ENCODE measurements at places on chromosomes 3 and 15. TPM values are rescaled to one million over a fixed set of nuclear protein-coding genes. Genes with fewer than 3 reads are reported as not detected.
A peak's percentile ranks its signal among the peaks of the same experiment; 100 is the strongest.

SATB1 gene
- 55.5 TPM for total RNA-seq

SCAANT1 gene
- total RNA-seq: not detected

DNA sequence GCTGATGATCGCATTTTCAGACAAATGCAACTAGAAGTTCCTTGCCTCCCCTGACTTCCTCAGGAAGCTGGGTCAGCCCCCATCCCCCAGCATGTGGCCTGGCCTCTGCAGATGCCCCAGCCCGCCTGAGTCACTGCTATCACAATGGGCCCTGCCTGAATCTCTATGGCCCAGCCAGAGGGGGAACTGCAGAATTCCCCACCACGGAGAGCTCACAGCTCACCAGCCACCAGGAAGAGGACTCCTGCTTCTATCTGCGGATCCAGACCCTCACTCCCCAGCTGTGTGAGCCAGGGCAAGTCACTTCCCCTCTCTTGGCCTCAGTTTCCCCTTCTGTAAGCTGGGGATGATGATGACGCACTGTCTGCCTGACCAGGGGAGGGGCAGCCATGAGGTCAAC, 6.9 kb downstream of the PLXND1 start:
- H3K27me3 ChIP-seq: no peaks in the 10 kb centered on the region
- H3K36me3 ChIP-seq: no peaks in the 10 kb centered on the region
- peaks cover 22% of the 10 kb centered on the region for H3K4me1 ChIP-seq
- peak overlapping the region; percentile 5 for H3K4me3 ChIP-seq
- no peak for DNase-seq

- no peaks in the 10 kb centered on the region for H3K36me3 ChIP-seq
- no peak overlapping the region for H3K27ac ChIP-seq
- no peaks in the 10 kb centered on the region for H3K4me1 ChIP-seq
- no peak overlapping the region for H3K4me3 ChIP-seq
- no peak for DNase-seq
Observed at GRCh38 chr3:118842147-118842863, 192.3 kb downstream of the IGSF11 start.

GRCh38 chr3:107242579-107242978, 134.7 kb upstream of the CCDC54 start:
- H3K4me1 ChIP-seq: no peaks in the 10 kb centered on the region
- H3K27ac ChIP-seq: no peak overlapping the region
- H3K27me3 ChIP-seq: no peaks in the 10 kb centered on the region

- no peak overlapping the region for H3K27ac ChIP-seq
- H3K4me1 ChIP-seq: no peaks in the 10 kb centered on the region
- no peaks in the 10 kb centered on the region for H3K36me3 ChIP-seq
- no peaks in the 10 kb centered on the region for H3K27me3 ChIP-seq
- peak overlapping the region; percentile 51 for H3K4me3 ChIP-seq
Observed at GRCh38 chr3:112302881-112303763, 9.1 kb upstream of the SLC9C1 start.

- no peaks in the 10 kb centered on the region for H3K4me1 ChIP-seq
- H3K27me3 ChIP-seq: no peaks in the 10 kb centered on the region
- no peaks in the 10 kb centered on the region for H3K36me3 ChIP-seq
- no peak for DNase-seq
Observed at GRCh38 chr3:163315786-163316185, 1762.5 kb downstream of the SI start.

DNA sequence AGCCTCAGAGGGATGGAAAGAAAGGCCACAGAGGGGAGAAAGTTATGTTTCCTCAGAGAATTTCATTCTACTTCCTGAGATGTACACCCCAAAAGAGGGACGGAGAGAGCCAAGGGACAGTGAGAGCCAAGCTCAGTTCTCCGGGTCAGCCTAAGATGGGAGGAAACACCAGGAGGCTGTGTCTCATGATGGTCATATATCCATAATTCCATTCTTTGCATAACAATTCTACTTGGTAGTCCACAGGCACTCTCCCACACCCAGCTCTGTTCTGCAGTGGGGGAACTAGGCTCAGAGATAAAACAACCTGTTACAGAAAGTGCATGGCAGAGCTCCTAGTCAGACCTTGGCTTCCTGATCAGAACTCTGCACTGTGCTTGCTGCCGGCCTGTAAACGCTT, 54.4 kb downstream of the WDR76 start:
- no peak overlapping the region for H3K27ac ChIP-seq
- no peaks in the 10 kb centered on the region for H3K36me3 ChIP-seq
- H3K4me3 ChIP-seq: no peak overlapping the region
- H3K4me1 ChIP-seq: no peaks in the 10 kb centered on the region

DNA sequence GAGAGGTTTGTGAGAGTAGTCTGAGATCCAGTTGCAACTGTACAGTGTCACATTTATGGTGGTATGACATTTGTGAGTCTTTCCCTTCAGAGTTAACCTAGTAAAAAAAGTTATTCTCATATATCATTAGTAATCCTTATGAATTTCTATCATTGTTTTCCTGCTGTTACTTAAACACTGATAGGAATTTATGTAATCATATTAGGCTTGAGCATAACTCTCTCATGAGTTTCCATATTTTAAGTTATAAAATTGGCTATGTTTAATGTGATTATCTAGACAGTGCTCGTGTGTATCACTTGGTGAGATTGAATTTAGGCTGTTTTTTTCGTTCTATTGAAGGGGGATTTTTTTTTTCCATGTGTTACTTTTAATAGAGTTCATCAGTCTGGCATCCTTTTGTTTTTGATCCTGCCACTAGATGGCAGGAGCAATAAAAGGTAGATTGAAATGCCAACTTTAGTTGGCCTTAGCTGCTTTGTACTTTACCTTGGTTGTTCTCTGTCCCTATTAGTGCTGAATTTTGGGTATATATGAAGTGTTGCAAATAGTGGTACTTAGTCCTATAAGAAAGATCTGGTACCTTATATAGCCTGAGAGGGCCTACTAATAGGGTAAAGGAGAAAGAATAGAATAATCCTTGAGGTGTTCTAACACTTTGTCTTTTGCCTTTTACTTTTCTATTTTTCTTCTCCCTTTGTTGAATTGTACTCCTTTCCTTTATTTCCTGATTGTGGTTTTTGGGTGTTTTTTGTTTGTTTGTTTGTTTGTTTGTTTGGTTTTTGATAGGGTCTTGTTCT, 17.9 kb downstream of the STT3B start:
- H3K27me3 ChIP-seq: no peaks in the 10 kb centered on the region
- DNase-seq: no peak
- no peaks in the 10 kb centered on the region for H3K4me1 ChIP-seq
- no peak overlapping the region for H3K27ac ChIP-seq

GRCh38 chr3:29275309-29275708, 5.6 kb upstream of the RBMS3 start:
- H3K4me1 ChIP-seq: no peaks in the 10 kb centered on the region
- DNase-seq: no peak
- H3K27ac ChIP-seq: no peak overlapping the region
- H3K4me3 ChIP-seq: no peak overlapping the region

Data from breast epithelium (tissue), 4 donors.